ENCODE measurements at places on chromosomes 5 and 9.
A peak's percentile ranks its signal among the peaks of the same experiment; 100 is the strongest.

- DNase-seq = no peak
These were observed 132.0 kb upstream of the WWC1 start for GRCh38 chr5:168159425-168159824.

DNA sequence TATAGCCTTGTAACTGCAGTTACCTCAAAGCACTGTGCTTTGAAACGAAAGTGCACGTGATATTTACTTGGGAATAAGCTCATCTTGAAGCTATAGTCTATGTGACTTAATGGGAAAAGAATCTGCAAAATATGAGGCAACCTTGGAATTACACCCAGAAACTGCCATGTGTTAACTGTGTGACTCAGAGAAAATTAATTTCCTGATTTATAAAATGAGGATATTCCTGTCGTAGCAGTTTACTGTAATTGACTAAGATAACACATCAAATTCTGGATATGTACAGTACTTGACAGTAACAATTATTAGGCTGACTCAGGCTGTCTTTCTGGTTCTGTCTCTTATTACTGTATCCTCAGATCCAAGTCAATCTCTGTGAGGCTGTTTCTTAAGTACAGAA is 1079.9 kb upstream of the ACO1 start:
- DNase-seq = peak; percentile 84

- DNase-seq = no peak
These were observed 201.2 kb upstream of the IER5L start for GRCh38 chr9:129379181-129379836.

DNA sequence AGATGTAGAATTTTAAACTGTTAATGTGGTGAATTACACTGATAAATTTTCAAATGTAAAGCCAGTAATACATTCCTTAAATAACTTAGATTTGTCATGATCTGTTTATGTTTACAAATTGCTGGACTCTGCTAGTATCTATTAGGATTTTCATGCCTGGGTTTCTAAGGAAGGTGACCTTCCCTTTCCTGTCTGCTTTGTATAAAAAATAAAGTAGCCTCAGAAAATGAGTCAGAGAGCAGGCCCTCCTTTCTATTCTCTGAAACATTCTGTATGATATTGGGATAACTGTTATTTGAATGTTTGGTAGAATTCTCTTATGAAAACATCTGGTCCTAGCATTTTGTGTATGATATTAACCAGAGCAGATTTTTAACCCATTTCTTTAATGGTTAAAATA is 255.3 kb downstream of the SYK start:
- DNase-seq = peak; percentile 36

DNA sequence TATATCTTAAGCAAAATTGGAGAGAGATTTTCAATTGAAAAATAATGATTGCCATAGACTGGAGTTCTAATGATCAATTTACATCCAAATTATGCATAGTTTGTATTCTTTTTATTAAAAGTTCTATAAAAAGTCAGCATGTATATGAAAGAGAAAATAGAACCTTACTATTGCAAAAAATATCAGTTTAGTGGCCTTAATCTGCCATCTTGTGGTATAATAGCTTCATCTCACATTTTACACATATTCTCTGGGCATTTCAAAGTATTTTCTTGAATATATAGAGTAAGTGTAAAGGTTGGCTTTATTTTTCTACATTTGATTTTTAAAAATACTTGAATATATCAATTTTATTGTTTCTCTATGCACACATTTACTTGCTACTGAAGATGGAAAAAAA is 1858.6 kb upstream of the CDH9 start:
- peak; percentile 21 for DNase-seq

GRCh38 chr5:163789870-163790269 is 284.5 kb downstream of the MAT2B start:
- peak; percentile 46 for DNase-seq

DNA sequence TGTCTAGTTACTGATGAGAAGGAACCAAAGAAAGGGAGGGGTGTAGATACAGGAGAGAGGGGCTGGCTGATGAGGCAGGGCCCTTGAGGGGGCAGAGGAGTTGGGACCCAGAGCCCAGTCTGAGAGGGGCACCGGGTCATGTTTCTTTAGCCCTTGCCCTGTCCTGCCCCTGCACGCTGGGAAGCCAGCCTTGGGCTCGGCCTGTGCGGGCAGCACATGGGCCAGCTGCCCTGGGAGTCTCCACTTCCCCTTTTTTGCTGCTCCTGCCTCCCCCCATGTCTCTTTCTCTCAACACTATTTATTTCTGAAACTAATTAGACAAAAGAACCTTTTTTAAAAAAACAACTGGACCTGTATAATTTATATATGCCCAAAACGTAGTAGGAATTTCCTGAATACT is 20.5 kb downstream of the MVB12B start:
- no peak for DNase-seq

- no peak for DNase-seq
These were observed 349.9 kb downstream of the PIK3R1 start for GRCh38 chr5:68565427-68565826.

GRCh38 chr5:135213027-135213386 is 179.0 kb upstream of the PITX1 start:
- no peak for DNase-seq

DNA sequence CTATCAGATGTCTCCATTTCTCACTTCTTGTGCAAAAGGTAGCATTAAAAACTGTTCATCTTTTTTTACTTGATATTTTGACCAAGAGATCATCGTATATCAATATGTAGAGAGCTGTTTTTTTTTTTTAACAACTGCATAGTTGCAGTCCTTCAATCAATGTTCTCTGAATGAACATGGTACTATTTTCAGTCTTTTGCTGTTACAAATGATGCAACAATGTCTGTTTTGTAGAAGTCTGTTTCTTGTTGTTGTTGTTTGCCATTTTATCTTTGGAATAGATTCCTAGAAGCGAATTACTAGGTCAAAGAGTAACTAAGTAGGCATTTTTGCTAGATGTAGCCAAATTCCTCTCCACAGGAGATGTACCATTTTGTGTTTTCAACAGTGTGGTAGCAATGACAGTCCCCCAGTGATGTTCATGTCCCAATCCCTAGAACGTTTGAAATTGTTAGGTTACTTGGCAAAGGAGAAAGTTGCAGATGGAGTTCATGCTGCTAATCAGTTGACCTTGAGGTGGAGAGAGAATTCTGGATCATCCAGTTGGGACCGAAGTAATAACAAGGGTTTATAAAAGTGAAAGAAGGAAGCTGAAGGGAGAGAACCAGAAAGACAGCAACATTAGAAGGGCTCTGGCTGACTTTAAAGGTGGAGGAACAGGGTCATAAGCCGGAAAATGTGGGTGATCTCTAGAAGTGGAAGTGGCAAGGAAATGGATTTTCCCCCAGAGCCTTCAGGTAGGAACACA is 6.3 kb downstream of the MTREX start:
- DNase-seq = no peak

DNA sequence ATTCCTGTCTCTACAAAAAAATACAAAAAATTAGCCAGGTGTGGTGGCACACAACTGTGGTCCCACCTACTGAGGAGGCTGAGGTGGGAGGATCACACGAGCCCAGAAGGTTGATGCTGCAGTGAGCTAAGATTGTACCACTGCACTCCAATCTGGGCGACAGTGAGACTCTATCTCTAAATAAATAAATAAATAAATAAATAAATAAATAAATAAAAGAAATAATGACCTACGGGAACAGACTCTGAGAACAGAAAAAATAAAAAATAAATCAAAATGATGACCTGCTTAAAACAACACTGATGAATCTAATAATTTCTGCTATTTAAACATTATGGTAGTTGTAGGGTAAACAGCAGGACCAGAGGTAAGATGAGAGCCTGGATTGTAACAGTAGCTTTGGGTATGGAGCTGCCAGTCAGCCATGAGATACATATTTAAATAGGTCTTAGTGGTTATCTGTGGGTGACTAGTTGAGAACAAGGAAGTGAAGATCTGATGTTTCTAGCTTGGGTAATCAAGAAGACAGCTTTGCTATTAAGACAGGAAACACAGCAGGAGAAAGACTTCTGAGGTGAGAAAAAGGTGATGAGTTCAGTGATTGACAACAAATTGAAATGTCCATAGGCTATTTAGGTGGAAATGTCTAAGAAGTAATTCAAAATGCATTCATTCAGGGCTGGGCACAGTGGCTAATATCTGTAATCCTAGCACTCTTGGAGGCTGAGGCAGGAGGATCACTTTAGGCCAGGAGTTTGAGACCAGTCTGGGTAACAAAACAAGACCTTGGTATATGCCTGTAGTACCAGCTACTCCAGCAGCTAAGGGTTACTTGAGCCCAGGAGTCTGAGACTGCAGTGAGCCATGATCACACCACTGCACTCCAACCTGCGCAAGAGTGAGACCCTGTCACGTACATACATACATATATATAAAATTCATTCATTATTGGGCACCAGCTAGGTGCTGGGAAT is 11.0 kb downstream of the RNF145 start:
- DNase-seq = no peak

DNA sequence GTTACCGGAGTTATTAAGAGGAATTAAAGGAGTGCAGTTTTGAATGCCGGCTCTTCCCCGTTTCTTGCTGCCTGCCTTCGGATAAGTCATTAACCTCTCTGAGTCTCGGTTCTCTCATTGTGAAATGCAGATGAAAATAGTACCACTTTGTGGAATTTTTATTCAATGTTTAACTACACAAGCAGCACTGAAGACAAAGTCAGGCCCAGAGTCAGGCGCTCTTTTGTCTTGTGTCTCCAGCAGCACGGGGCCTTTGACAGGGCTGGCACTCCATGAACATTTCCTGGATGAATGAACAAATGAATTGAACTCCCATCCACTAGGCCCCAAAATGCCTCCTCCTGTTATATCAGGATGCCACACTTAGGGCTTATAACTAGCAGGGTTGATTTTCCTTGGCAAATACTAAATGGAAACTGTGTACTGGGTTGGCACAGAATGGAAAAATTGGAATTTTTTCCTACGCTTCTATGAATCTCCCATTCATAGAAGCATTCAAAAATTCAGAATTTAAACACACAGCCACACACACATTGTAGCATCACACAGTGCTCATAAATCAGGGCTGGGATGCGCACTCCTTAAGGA is 332.8 kb downstream of the MLLT3 start:
- DNase-seq = no peak

DNA sequence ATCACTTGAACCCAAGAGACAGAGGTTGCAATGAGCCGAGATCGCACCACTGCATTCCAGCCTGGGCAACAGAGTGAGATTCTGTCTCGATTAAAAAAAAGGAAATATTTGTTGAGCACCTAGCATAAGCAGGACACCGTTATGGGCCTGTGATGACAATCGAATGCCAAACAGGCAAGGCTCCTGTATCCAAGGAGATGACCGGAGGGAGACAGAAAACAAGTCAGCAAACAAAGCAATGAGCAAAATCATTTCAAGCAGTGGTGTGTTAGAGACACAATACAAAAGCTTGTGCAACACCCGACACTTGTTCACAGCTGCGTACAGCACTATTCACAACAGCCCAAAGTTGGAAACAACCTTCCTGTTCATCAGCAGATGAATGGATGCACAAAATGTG is 87.1 kb upstream of the CPEB4 start:
- no peak for DNase-seq

DNA sequence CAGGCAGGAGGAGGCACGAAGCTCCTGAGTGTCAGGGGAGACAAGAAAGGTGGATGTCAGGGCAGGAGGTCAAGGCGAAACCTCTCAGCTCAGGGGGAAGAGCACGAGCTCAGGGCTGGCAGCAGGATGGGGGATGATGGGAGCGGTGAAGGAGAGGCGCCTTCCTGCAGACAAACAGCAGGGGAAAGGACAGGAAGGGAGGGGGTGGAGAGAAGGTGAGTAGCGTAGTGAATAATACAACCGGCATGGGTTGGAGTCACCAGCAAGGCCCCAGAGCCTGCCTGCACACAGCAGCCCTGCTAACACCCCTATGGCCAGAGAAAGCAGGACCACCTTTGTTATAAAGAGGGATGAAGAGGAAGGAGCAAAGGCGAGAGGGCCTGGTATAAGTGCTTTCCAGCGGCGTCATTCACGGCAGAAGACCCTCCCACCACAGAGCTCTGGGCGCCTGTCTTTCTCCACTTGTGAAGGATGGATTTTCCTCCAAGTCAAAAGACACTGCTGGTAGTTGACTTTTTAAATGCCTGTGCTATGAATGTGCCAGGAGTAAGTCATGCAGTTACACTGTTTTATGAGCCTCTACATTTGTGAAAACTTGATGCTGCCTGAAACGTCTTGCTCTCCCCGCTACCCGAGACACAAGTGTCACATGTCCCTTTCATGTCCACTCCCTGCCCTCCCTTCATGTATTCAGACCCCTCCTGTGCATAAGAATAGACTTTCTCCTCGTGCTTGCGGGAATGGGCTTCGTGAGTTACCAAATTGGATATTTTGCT is 84.8 kb upstream of the IRX1 start:
- no peak for DNase-seq

DNA sequence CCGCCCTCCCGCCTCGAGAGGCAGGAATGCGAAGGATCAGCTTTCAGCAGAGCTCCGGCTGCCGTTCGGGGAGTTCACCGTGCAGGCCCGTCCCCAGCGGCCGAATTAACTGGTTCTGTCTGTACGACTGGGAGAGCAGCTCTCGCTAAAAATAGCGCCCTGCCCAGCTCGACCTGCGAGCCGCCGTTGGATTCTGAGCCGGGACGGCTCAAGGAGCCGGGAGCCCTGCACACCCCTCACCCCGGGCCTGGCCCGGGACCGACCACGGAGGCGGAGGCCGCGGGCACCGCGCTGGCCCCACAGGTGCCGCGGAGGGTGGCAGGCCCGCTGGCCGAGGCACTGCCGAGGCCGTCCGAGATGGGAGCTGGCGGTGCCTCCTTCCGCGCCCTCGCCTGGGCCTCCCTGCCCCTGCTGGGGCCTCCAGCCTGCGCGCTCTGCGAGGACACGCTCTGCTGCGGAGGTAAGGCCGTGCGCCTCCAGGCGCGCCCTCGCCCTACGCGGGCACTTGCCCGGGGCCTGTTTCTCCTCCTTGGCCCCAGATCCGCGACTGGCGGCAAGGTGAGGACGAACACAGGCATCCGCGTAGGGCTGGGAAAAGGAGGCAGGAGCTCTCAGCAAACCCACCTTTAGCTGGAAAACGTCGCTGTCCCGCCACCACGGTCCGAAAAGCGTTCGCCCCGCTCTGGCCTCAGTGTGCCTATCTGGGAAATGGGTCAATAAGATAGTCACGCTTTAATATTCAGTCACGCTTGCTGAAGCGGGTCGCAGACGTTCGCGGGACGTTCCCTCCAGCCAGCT is 53.1 kb upstream of the DAB2IP start:
- no peak for DNase-seq

DNA sequence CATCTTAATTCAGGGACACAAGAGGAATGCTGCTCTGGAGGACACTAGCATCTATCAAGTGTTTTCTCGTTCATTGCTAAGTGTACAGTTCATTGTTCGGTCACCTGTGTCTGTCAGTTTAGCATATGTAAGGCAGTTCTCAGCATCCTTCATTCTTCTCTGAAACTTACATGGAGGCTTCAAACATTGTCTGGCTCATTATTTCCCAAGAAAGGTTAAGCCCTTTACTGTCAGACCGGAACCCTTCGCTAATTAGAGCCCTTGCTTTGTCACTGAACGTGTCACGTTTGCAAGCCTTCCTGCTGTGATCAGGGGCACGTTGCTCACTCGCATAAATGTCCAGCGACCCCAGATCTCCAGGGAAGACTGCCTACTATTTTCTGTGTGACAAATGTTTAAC is 62.3 kb upstream of the RIOK2 start:
- DNase-seq = no peak
